ENCODE measurements at places on chromosomes 4 and X.

- DNase-seq: no peak
Measured at GRCh38 chr4:109207061-109207460, 95.4 kb downstream of the COL25A1 start.

- DNase-seq: peak; percentile 48
Measured at GRCh38 chr4:54227256-54228055, 1.6 kb upstream of the PDGFRA start.

- DNase-seq: peak; percentile 63
Measured at GRCh38 chr4:103046416-103047290, 27.1 kb upstream of the SLC9B1 start.

GRCh38 chrX:16743604-16744325, 24.4 kb downstream of the SYAP1 start:
- no peak for DNase-seq

DNA sequence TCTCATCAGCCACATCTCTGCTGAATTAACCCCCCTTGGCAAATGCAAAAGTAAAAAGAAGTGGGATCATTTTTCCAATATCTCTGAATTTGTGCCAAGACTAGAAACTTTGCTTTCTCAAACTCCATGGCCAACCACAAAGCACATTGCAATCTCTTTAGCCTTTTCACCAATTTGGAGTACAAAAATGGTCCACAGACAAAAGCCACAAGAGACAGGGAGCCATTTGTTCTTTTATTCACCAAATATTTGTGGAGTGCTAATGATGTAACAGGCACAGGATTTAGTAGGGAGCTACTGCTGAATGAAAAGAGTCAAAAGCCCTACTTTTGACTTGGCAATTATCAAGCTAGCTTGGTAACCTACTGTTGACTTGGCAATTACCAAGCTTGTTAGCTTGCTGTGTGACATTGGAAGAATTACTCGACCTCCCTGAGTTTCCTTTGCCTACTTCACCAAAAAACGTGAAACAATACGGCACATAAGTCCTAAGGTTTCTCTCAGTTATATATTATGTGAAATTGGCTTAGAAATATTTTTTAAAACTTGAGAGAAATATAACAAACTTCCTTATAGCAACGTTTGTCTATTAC, 97.1 kb upstream of the KLF3 start:
- DNase-seq: no peak

GRCh38 chr4:88998001-88998400, 59.0 kb downstream of the FAM13A start:
- no peak for DNase-seq

DNA sequence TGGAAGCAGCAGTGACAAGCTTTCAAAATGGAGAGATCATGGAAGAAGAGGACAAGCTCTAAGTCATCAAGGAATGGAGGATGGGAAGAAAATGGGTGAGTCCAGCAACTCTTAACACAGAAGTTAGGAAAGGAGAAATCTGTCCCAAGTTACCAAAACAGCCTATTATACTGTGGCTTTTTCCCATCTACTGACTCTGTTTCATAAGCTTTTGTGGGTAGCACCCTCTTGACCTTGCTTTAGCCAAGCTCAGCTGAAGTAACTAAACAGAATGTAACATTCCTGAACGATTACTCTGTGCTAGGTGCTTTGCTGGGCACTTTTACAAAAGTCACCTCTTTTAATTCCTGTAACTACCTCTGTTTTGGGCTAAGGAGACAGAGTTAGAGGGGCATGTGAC, 54.9 kb downstream of the MAP7D2 start:
- DNase-seq: no peak

- no peak for DNase-seq
Measured at GRCh38 chr4:138410266-138410665, 168.1 kb upstream of the SLC7A11 start.

DNA sequence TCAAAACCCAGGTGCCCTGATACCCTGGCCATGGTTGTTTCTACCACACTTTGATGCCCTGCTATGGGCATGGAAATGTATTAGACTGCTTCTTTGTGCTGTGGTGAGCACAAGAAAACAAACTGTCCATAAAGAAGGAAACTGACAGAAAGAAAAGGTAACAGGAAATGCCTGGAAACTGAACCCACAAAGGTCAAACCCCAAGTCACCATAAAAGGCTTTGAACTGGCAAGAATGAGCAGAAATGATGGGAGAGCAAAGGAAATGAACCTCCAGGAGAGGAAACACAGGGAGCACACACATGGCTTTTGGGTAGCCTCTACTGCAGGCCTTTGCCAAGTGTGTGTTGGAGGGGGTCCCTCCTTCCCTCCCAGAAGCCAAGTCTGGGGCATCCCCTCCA, 35.0 kb downstream of the LHFPL1 start:
- DNase-seq: no peak

DNA sequence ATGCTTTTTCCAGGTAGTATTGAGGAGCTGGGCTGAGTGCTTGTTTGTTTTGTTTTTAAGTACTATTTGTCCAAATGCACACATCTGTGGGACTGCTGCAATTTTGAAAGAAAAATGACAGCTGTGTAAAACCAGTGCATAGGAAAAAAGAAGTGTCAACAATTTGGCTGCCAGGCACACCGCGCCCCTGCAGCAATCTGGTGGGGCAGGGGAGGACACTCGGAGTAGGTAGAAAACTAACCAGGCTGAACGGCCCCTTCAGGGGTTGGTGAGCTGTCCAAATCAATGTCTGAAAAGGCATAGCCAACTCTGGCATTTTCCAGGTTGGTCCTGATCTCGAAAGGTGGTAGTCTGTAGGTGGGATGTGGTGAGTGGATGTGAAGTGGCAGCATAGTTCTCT, 1.1 kb downstream of the LDOC1 start:
- no peak for DNase-seq

DNA sequence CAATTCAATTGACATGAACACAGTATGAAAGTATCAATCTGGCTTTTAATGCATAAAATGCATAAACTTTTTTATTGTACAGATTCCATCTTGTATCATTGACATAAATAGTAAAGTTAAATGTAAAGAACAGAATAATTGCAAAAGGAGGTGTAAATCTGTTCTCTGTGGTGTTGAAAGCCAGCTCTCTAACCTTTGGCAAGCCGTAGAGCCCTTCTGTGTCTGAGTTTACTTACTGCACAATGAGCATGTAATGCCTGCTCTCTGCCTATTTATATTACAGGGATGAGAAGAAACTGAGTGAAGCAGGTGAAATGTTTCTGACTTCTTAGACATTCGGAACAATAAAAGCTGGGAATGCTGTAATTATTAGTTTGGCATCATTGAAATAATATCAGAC, 389.3 kb upstream of the EPHA5 start:
- DNase-seq: peak; percentile 40

- no peak for DNase-seq
Measured at GRCh38 chr4:8769645-8770517, 101.8 kb downstream of the HMX1 start.

GRCh38 chr4:83012200-83012686, 1.6 kb upstream of the LIN54 start:
- DNase-seq: peak; percentile 35

GRCh38 chrX:69060631-69061408, 104.4 kb downstream of the PJA1 start:
- DNase-seq: peak; percentile 2

DNA sequence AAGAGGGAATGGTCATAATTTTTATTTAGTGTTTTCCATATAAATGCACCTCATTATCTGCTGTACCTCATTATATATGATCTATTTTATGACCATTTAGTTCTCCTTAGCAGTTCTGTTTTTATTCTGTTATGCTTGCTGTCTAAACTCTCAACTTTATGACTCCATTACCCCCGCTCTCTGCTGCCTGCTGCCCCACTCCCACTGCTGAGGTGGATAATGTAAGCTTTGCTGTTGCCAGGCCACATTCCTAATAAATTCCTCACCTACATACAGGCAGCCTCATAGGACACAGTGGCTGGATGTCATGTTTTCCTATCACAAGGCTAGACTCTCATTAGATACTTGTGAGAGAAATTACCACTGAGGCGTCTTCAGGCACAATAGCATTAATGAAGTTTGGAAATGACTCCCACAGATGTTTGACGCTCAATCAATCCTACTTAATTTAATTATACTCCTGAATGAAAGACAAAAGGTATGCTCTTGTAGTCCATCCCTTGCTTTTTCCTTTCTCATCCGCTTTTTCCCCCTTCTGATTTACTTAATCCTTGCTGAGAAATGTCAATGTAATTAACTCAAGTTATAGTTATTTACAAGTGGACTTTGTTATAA, 497.5 kb upstream of the IGFBP7 start:
- no peak for DNase-seq

DNA sequence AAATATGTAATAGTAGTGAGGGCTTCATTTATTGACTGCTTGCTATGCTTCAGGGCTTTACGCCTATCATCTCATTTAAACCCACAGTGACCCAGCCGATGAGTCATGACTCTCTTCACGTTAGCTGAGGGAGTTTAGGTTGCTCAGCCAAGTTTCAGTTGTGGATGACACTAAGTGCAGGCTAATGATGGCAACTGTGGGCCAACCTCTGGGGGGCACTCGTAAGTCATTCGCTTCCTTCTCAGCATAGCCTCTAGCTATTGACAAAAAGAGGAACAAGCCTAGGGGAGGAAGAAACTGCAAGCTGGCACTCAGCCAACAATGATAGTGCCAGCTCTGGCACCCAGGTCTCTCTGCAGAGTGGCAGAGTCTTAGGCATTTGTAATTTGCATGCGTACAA, 325.0 kb downstream of the ARHGAP10 start:
- DNase-seq: peak; percentile 10

DNA sequence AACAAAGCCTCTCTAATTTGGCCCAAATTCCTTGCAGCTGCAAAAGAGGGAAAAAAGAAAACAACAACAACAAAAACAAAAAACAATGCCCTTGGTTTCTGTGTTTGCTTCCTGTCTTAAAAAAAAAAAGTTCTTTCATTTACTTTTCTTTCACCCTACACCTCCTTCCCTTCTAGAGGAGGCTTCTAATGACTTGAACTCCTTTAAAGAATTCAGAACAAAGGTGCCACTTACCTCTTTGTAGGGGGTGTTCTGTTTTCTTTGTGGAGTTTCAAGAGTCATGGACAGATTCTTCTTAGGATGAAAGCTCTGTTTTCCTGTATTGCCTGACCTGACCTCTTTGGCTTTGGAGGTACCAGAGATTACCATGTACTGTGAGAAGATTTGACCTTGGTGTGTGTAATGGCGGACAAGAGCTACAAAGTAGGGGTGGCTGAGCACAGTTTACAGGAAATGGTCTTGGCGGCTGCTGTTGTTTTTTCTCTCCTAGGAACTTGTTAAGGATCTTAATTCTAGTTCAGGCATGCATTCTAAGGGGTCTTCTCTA, 72.4 kb upstream of the S100G start:
- no peak for DNase-seq

GRCh38 chrX:71195964-71196649, 26.9 kb upstream of the GJB1 start:
- no peak for DNase-seq

GRCh38 chr4:2263926-2264321, 2.0 kb upstream of the MXD4 start:
- no peak for DNase-seq

DNA sequence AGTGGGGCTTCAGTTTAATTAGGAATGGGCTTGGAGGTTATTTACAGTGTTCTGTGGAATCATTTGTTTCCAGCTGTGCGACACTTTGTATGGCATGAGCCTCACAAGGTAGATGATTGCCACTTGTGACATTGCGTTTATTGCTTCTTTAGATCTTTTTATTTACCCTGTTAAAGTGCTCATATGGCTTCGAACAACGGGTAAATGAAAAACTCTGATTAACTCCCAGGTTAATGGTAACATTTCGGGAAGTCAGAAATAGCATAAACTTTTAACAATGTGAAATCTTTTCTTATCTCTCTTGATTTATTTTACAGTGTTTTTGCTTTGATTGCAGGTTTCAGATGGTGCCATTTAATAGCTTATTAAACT, 494.3 kb downstream of the IDS start:
- no peak for DNase-seq

GRCh38 chrX:153327561-153327960, 6.0 kb upstream of the PNMA6F start:
- no peak for DNase-seq

- no peak for DNase-seq
Measured at GRCh38 chrX:45230410-45230809, 29.7 kb upstream of the DIPK2B start.

GRCh38 chrX:10611441-10612090, 8.8 kb downstream of the MID1 start:
- no peak for DNase-seq

DNA sequence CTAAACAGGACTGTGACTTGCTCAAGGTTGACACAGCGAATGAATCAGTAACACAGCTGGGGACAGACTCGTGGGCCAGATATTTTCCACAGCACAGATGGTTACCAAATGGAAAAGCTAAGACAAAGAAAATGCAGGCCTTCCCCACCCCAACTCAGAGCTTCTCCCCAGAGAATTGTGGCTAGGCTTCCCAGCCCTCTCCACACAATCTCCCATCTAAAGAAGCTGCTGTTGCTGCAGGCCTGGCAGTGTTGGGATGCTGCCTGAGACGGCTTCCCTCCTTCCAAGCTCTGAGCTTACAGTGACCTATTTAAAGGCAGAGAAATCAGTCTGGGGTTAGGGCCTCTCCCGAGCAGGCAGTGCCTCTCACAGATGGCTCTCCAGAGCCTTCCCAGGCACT, 46.5 kb upstream of the PGRMC1 start:
- peak; percentile 62 for DNase-seq

GRCh38 chrX:13091111-13091765, 46.8 kb upstream of the FAM9C start:
- DNase-seq: no peak

DNA sequence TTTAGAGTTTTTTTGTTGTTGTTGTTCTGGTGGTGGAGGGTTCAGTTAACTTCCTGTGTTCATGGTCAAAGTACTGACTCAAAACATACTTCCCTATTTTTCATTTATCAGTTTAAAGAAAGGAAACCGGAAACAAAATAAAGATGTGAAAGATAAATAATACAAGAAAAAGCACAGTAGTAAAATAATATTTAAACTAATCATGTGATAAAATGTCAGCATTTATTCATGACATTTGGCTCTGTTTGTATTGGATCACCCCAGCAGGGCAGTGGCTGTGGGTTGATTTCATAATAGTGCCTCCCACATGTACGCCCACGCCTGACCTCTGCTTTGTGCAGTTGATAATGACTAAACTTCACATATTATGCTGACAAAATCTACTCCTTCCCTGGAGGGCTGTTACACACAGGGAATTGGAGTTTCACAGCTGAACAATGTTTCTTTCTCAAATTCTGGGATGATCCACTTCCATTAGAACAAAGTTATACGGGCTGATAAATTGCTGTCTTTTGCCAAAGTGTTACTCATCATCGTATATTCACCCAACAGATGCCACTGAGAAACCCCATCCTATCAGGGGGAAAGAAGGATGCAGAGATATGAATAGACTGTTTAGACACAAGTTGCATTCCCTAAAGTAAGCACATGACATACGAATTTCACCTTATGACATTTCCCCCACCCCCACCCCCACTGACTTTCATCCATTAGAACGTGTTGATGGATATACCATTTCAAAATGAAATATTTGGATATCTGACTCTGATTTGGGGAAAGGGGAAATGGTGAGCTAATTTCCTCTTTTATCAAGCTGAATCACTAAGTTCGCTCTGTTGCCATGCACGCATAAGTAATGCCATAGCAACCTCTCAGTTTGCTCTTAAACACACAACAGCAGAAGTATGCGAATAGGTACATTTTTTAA, 48.3 kb downstream of the AMELX start:
- DNase-seq: no peak

Measured in cerebellar cortex (tissue), 1 donor.